Germinal center (tissue), 1 donor: ENCODE measurements at places on chromosomes 7 and 10.

DNA sequence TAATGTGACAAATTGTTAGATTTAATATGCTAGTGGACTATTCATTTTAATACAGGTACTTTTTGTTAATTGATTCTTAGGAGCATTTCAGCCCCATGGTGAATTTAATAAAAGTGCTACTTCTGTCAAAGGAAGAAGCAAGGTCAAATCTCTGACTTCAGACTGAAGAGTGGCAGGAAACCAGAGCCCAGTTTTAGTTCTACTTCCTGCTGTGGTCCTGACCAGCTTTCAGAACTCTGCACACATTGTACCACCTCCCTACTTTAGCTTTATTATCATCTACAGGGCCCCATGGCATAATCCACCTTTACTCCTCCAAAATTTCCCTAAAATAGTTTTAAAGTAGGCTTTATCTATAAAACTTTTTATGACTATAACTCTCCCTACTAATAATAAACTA, 33.7 kb downstream of the CTTNBP2 start:
- no peak for DNase-seq

- DNase-seq = no peak
Measured at GRCh38 chr7:155979994-155980393, 167.7 kb upstream of the SHH start.

- DNase-seq = no peak
Measured at GRCh38 chr10:18185621-18186020, 45.4 kb downstream of the CACNB2 start.

- no peak for DNase-seq
Measured at GRCh38 chr10:50497758-50498157, 126.0 kb downstream of the SGMS1 start.

DNA sequence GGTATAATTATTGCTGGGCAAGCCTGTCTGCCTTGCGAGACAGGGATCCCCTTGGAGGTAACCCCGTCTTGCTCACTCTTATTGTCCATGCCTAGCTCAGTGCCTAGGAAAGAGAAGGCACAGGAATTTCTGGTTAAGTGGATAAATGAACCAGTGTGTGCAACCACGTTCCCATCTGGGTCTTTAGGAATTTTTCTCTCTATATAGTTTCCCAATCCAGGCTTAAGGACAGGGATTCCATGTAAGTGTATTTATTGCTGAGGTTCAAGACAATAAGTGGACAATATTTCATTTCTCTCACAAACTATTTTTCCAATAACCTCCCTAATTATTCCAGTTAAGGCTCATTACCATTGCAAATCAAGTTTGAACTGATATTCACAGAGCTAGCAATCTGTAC, 8.9 kb upstream of the ADAM12 start:
- DNase-seq = no peak

- DNase-seq = no peak
Measured at GRCh38 chr7:151695951-151696541, 176.4 kb upstream of the RHEB start.

GRCh38 chr7:148871030-148871429, 13.1 kb downstream of the EZH2 start:
- DNase-seq = no peak

DNA sequence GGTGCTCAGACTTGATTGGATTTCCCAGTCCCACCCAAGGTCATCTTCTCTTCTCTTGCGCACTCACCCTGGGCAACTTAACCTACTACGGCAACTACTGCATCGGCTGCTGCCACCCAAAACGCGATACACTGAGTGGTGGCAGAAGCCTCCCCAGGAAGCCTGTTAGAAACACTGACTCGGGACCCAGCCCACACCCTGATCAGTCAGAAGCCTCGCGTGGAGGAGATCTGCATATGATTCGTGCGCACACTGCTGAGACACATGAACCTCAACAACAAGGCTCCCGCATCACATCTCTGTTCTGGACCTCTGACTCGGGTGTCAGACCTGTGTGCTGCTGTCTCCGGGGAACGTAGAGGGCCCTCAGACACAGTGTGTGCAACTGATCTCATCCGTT, 419.5 kb downstream of the PAXIP1 start:
- no peak for DNase-seq

GRCh38 chr7:74026406-74026902, 1.5 kb upstream of the ELN start:
- DNase-seq = no peak

- no peak for DNase-seq
Measured at GRCh38 chr10:68043030-68043429, 32.1 kb downstream of the HERC4 start.

GRCh38 chr7:100476903-100477870, 1.8 kb downstream of the TSC22D4 start:
- peak; percentile 37 for DNase-seq

GRCh38 chr10:18886102-18886501, 162.5 kb upstream of the MALRD1 start:
- no peak for DNase-seq

DNA sequence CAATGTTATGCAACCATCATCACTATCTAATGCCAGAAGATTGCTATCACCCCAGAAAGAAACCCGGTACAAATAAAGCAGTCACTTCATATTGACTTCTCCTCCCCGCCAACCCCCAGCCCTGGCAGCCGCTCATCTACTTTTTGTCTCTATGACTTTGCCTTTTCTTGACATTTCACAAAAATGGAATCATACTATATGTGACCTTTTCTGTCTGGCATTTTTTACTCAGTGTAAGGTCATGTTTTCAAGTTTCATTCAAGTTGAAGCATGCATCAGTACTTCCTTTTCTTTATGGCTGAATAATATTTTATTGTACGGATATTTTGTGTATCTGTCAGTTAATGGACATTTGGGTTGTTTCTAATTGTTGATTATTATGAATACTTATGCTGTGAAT, 28.1 kb downstream of the FHIP2A start:
- DNase-seq = no peak

GRCh38 chr7:157652161-157652953, 315.6 kb downstream of the DNAJB6 start:
- DNase-seq = no peak

- no peak for DNase-seq
Measured at GRCh38 chr7:119783799-119784198, 489.2 kb upstream of the KCND2 start.

GRCh38 chr10:95229724-95230627, 35.9 kb downstream of the ACSM6 start:
- DNase-seq = no peak

- no peak for DNase-seq
Measured at GRCh38 chr7:134444198-134444960, 14.5 kb downstream of the AKR1B1 start.

GRCh38 chr10:114029655-114030054, 14.0 kb upstream of the ADRB1 start:
- no peak for DNase-seq

GRCh38 chr10:10644676-10645385, 372.8 kb upstream of the CELF2 start:
- no peak for DNase-seq

- no peak for DNase-seq
Measured at GRCh38 chr7:131735101-131735500, 178.7 kb upstream of the PODXL start.

DNA sequence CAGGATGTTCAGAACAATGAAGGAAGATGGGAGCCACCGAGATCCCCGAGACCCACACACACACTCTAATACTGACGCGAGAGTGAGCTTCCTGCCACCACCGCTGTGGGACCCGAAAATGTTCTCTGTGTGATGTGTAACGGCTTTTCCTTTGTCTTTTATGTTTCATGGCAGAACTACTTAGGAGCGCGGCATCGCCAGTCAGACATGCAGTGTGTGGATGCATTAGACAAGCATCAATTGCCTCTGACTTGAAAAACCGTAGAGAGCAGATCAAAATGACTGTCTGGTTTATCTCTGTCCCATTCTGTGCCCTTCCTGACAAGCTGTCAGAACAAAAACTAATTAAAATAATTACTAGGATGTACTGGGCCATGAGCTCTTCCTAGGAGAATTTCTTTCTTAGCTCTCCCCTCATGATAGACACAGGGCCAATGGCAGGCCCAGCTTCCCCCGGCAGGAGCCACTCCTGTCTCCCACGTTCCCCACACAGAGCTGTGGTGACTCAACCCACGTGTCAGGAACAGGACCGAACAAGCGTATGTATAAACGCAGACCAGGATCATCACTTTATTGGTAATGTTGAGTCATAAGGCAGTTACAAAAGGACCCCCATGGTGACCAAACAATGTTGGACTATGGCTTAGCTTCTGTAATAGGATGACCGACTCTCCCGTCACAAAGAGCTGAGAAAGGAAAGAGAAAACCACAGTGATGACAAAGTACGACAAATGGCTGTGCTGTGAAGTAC, 705.0 kb downstream of the PARD3 start:
- no peak for DNase-seq

DNA sequence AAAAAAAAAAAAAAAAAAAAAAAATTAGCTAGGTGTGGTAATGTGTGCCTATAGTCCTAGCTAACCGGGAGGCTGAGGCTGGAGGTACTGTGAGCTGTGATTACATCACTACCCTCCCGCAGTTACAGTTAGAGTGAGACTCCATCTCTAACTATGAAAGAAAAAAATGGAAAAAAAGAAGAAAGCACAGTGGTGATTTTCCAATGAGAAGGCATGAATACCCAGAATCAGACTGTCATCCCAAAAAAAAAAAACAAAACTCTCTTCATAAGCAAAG, 269.9 kb upstream of the MKLN1 start:
- no peak for DNase-seq

DNA sequence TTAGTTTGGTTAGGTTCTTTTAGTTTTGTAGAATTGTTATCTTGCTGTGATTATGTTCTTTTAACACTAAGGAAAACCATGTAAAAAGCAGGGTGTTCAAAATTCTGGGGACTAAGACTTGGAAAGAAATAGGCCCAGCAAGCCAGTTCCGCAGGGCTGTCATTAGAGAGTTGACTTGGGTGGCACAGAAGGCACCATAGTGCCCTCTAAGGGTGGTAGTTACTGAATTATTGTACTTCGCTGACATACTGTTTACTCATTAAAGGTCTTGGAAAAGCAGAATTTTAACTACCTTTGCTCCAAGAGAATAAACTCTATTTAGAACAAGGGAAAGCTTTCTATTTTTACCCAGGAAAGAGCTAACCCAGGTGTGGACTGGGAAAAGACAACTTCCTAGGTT, 86.5 kb downstream of the OTUD1 start:
- DNase-seq = peak; percentile 33

DNA sequence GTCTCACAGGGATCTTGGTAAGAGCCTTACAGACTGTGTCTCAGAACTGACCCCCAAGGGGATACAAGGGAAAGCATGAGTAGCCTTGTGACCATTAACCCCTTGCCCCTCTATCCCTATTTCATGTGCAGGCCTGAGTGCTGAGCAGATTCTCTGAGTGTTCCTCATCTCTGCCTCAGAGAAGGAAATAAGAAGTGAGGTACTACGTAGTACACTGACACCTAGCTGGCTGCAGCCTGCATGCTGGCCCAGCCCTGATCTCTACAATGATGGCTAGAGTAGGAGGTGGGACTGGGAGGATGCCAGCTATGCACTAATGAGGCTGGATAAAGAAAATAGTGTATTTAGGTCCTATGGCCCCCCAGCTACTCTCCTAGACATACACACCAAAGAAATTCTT, 174.9 kb upstream of the HPS1 start:
- no peak for DNase-seq

GRCh38 chr10:101107771-101108170, 23.3 kb upstream of the TLX1 start:
- no peak for DNase-seq

- no peak for DNase-seq
Measured at GRCh38 chr10:79241629-79241989, 105.7 kb upstream of the PPIF start.

GRCh38 chr7:1665549-1666316, 4.3 kb upstream of the ELFN1 start:
- DNase-seq = peak; percentile 41

DNA sequence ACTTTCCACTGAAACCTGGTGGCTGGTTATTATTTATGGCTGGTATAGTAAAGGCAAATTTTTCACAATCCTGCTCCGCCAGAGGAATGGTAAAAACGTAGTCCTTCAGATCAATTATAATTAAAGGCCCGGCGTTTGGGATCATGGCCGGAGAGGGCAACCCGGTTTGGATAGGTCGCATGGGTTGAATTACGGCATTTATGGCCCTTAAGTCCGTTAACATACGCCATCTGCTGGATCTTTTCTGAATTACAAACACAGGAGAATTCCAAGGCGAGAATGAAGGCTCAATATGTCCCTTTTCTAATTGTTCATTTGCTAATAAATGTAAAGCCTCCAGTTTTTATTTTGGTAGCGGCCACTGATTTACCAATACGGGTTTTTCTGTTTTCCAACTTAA, 11.3 kb upstream of the TAS2R3 start:
- DNase-seq = no peak

- no peak for DNase-seq
Measured at GRCh38 chr7:28595076-28595475, 182.8 kb downstream of the CREB5 start.

DNA sequence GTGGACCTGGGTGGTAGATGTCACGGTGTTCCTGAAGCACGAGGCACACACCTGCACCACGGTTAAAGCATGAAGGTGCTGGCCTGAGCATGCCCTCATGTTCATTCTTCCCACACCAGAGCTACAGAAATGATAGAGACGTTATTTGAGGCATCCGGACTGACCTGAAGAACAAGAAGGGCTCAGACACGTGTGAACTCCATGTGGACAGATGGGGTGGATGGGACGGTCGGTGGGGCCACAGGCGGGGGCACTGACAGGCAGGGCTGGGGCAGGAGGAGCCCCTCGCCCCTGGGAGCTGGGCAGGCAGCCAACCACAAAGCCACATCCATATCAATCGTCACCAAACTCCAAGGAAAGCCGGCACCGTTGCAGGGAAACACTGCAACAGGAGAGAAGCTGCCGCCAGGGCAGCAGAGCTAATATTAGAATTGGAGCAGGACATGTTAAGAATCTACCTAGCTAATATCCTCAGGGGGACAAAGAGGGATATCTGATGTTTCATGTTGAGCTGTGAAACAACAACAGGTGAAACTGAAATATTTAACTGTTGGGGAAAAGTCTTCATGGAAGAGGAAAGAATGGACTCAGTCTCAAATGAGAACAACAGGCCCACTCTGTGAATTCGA, 37.8 kb upstream of the DIP2C start:
- DNase-seq = no peak

GRCh38 chr10:3803927-3804741, 19.1 kb upstream of the KLF6 start:
- no peak for DNase-seq
